Head of caudate nucleus (tissue), 42 donors: ENCODE measurements at places on chromosomes 3 and 15.

- peak; percentile 74 for DNase-seq
Measured at GRCh38 chr15:74799856-74800558, 12.6 kb upstream of the LMAN1L start.

- DNase-seq, result no peak
Measured at GRCh38 chr3:12544652-12545472, 437 bp downstream of the MKRN2OS start.

GRCh38 chr15:26314577-26314976, 451.4 kb upstream of the ATP10A start:
- DNase-seq, result no peak

DNA sequence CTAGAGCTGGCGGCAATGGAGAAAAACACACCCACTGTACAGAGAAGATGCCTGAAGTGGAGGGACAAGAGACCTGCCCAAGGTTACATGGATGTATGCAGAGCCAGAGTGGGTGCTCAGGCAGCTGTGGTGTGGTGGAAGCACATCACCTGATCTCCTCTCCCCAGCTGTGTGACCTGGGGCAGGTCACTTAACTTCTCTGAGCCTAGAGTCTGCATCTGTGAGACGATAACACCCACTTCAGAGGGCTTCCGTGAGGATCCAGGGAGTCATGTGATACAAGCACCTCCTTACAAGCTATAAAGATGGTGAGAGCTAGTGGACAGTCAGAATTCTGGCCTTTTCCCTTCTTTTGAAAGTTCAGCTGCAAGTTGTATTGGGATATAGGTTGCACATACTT, 55.1 kb upstream of the HERC1 start:
- no peak for DNase-seq

DNA sequence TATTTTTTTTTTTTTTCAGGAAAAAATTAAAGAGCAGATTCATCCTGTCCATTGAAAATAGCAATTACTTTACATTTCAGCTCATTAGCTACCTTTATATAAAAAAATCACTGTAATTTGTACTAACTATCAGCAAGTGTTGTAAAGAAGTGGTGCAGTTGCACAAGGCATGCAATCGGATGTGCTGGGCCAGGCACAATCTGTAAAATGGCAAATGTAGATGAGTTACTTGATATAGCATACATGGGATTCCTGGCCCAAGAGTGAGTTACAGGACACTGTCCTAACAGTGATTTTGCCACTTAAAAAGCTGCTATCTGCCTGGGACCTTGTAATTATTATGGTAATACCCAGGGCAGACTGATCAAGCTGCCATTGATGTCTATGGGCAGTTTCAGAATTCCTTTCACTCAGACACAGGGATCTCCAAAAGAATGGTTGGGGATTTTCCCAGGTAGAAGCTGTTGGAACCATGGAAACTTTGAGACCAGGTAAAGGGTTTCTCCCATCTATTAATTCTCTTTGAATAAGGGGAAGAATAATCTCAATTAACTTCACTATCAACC, 182.2 kb upstream of the ICE2 start:
- no peak for DNase-seq

DNA sequence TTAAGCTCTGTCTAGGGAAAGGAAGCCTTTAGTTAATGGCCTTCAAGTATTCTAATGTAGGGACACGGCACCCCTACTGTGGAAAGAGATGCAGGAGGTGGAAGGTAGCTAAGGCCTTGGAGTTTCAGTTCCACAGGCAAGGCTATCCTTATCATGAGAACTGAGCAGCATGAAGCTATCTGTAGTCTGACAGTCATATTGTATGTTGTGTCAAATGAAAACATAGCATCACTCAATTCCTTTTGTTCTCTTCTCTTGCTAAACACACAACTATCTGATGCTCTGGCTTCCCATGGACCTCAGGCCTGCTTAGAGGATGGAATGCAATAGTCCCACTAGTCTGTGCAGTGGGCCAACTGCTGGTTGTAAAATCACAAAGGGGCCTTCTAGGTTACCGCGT, 380.9 kb downstream of the FHIT start:
- DNase-seq, result no peak
